Aorta (tissue), 5 donors: ENCODE measurements at places on chromosomes 2 and 18. TPM values are rescaled to one million over a fixed set of nuclear protein-coding genes. Genes with fewer than 3 reads are reported as not detected.

DNA sequence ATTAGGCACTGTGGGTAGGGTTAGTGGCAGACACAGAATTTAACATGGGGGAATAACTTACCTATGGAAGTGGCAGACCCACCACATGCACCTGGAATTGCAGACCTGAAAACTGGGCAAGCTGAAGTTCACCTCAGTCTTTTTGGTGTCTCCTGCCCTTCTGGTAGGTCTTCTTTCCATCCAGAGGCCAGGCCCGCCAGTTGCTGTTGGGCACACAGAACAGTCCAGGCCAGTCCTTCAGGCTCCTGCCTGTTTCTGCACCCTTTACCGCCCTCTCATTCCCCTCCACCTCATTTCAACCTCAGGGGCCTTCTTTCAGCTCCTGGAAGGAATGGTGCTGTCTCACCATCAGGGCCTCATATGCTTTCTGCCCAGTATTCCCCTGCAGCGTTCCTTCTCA, 358.9 kb upstream of the ETAA1 start:
- no peak for DNase-seq

- DNase-seq = no peak
Measured at GRCh38 chr18:3067722-3068121, 54.8 kb upstream of the LPIN2 start.

DNA sequence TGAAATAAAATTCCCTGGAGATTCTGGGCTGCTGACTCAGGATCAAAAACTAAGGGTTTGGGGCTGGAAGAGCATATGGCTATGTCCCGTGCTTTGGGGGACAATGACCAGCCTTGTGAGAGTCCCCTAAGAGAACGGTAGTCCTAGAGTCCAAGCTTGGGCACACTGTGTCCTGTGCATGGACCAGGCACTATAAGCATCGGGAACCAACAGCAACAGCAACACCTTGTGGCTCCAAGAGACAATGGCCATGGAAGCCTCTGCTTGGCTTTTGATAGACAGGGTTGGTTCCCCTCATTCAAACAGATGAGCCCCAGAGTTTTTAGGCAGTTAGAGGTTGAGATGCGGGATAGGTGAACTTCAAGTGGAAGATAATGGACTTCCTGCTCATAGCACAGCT, 294.4 kb upstream of the CHAC2 start:
- DNase-seq = no peak

DNA sequence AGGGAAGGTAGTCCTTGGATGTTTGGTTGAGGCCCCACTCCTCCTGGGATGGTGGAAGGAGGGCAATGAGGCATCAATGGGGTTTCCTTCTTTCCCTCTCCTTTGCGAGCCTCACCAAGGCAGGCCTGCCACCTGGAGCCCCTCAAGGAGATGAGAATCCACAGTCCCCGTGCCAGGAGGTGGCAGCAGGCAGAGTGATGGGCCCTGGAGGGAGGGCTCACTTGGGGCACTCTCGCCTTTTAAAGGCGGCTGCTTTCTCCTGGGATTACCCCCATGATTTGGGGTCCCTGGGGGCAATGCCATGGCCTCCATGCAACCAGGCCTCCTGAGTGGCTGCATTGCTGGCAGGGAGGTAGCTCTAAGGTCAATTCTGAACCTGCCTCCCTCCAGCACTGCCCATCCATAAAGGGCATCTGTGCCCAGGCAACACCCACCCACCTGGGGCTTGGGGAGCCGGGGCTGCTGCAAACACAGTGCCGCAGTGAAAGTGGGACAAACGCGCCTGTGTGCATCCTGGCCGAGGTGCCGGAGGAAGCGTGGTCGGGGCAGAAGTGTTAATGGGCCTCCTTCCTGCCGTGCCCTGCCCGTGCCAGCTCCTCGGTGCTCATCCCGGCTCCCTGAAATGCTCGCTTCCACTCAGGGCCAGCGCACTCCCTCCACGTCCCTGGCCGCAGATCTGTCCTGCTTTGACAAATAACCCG, 55.9 kb downstream of the ZFP36L2 start:
- no peak for DNase-seq

DNA sequence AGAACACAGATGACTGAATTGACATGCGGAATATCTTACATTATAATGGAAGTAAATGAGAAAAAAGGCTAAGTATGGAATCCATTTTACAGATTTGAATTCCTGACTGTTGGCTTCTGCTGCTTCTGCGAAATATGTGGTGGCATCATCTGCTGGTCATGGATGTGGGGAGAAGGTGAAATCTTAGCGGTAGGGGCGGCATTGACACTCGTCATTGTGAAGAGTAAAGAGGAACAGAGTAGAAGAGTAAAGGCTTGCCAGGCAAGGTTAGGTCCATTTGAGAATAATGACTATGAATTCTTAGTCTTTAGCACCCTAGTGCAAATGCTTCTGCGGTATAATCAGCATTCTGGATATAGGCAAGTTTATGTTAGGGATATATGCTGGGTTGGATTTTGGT, 32.4 kb downstream of the ACTR3 start:
- no peak for DNase-seq

DNA sequence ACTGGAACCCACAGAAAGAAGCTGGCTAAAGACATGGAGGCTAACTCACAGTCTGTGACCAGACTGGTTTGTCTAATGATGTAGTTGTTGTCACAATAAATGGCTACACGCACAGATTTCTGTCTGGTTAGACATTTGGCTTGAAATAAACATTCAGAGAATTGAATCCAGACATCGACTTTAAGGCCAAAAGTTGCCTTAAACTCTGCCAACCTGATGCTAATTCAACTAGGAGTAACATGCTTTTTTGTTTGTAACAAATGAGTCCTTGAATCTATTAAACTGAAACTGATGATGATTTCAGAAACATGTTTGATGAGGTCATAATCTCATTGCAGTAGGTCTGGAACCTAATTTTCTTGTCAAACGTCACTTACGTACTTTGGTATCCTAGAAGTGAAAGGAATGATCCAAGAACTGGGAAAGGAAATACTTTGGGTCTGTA, 123.8 kb downstream of the ERBB4 start:
- DNase-seq = no peak

GRCh38 chr2:75574106-75574505, 13.4 kb upstream of the EVA1A start:
- DNase-seq = no peak

- no peak for DNase-seq
Measured at GRCh38 chr2:31228717-31229116, 5.2 kb upstream of the EHD3 start.

- DNase-seq = no peak
Measured at GRCh38 chr2:148666555-148666954, 22.0 kb downstream of the EPC2 start.

DNA sequence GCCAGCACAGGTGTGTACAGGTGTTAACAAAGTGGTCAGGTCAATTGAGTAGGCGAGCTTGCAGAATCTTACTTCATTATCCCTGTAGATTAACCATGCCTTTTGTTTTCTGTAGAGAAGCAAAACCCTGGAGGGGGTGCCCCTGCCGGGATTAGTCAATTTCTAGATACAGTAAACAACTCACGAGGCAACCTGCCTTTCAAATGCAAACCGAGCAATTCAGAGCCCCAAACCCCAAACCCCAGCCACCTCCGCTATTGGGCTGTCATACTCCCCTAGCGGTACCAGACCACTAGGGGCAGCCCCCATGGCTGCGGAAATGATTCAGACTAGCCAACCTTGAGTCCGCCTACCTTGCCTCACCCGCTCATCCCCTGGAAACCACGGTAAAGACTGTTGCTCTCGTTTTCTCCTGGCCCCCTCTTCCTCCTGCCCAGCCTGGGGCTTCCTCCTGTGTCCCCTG, 61.4 kb upstream of the KIF5C start:
- DNase-seq = no peak

GRCh38 chr2:228581731-228582130, 400.2 kb upstream of the SPHKAP start:
- no peak for DNase-seq

DNA sequence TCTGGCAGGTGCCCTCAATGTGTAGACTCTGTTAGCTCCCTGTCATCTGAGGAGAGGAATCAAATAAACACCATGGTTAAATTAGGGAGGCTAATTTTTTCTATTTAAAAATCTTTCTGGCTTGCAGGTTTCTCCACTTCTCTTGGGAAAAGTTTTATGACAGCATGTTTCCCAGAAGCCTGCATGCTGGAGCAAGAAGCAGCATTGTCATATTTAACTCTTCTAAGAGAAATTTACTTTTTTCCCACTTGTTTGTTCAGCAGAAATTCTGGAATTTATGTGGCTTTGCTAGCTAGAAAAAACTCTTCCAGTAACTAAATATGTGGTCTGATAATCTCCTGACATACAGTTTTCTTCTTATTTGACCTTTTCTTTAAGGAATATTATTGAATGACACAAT, 230.5 kb downstream of the PARD3B start:
- no peak for DNase-seq

DNA sequence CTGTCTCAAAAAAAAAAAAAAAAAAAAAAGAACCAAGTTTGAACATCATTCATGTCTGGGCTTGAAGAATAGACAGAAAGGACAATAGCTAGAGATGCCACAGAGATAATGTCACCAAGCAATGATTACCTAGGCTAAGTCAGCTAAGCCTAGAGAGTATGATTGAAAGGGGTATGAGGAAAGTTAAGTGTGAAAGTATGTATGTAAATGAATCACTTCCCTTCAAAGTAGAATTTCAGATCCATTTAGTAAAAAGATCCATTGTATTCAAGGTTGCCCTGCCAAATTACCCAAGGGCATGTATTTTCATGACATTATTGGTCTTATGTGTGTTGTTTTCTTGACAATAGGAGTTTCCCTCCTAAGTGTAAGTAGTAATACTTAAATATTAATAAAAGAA, 34.1 kb upstream of the SLC39A10 start:
- DNase-seq = no peak

GRCh38 chr2:168136392-168136977, 110.9 kb downstream of the STK39 start:
- no peak for DNase-seq

GRCh38 chr2:55157474-55157884, 74.6 kb downstream of the CLHC1 start:
- DNase-seq = no peak

DNA sequence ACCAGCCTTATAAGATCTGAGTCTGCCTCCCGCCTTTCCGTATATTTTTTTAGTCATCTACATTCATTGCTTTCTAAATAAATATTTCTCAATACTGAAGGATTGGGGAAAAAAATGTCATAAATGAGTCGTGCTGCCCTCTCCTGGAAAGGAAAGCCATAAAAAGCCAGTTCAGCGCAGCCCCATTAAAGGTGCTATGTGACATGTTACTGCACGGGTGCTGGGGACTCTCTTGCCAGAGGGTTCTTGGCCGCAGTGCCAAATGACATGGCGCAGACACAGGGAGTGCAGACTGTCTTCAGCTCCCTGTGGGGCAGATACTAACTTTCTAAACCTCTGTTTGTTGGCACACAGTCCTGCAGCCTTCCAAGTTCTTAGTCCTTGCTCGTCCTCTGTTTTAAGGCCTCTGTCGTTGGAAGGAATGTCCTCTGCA, 53.7 kb upstream of the MAP3K20 start:
- DNase-seq = no peak

DNA sequence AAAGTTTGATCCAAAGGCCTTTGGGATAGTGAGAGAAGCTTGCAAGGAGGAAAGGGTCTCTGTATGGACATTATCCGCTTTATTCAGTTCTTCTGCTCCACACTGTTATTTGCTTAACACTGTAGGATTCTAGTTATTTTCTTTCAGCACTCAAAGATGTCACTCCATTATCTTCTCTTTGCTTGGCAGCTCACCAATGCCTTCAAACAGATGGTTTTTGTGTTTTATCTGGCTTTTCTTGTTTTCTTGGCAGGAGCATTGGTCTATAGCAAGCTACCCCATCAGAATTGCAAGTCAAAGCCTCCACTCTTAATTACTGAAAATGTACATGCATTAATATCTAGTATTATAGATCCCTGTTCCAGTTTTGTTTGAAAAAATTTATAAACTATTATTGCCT, 138.8 kb downstream of the EVA1A start:
- DNase-seq = no peak

GRCh38 chr2:43840965-43841364, 2.2 kb downstream of the ABCG8 start:
- no peak for DNase-seq

Gene KIF3C
- total RNA-seq = 20.7 TPM

Gene RIT2
- not detected for total RNA-seq

Gene IL36A
- not detected for total RNA-seq

Gene SCN3A
- total RNA-seq = 19.3 TPM

Gene LRRTM4
- total RNA-seq = 2.7 TPM

Gene OST4
- 260 TPM for total RNA-seq

Gene CD8B2
- total RNA-seq = 0.10 TPM
